ENCODE measurements at places on chromosomes 11 and 22.
A peak's percentile ranks its signal among the peaks of the same experiment; 100 is the strongest.

- DNase-seq = no peak
Measured at GRCh38 chr11:111310723-111311122, 12.4 kb downstream of the POU2AF3 start.

- DNase-seq = no peak
Measured at GRCh38 chr11:19689281-19690000, 23.2 kb upstream of the NAV2 start.

- no peak for DNase-seq
Measured at GRCh38 chr11:112844517-112844916, 116.7 kb upstream of the NCAM1 start.

- DNase-seq = no peak
Measured at GRCh38 chr11:110513259-110513801, 83.6 kb downstream of the FDX1 start.

GRCh38 chr11:78641541-78641940 lies 66.9 kb upstream of the NARS2 start:
- no peak for DNase-seq

GRCh38 chr22:27726686-27727449 lies 74.7 kb downstream of the MN1 start:
- DNase-seq = no peak

- peak; percentile 18 for DNase-seq
Measured at GRCh38 chr11:57476047-57476756, 15.9 kb downstream of the RTN4RL2 start.

- no peak for DNase-seq
Measured at GRCh38 chr11:38547462-38547861, 1949.4 kb upstream of the RAG2 start.

GRCh38 chr11:34546511-34547209 lies 33.1 kb upstream of the ELF5 start:
- no peak for DNase-seq

DNA sequence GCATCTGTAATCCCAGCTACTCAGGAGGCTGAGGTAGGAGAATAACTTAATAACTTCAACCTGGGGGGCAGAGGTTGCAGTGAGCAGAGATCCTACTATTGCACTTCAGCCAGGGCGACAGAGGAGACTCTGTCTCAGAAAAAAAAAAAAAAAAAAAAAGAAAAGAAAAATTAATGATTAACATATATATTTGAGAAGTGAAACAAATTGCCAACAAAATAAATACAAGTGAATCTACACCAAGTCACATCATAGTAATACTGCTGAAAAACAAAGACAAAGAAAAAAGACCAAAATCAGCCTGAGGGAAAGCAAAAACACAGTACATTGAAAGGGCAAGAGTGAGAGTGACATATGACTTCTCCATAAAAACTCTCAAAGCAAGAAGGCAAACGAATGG lies 123.7 kb downstream of the CASP12 start:
- no peak for DNase-seq

- DNase-seq = no peak
Measured at GRCh38 chr22:28250036-28250695, 331.1 kb upstream of the PITPNB start.

GRCh38 chr11:5486003-5486402 lies 2.5 kb upstream of the OR52D1 start:
- DNase-seq = no peak

DNA sequence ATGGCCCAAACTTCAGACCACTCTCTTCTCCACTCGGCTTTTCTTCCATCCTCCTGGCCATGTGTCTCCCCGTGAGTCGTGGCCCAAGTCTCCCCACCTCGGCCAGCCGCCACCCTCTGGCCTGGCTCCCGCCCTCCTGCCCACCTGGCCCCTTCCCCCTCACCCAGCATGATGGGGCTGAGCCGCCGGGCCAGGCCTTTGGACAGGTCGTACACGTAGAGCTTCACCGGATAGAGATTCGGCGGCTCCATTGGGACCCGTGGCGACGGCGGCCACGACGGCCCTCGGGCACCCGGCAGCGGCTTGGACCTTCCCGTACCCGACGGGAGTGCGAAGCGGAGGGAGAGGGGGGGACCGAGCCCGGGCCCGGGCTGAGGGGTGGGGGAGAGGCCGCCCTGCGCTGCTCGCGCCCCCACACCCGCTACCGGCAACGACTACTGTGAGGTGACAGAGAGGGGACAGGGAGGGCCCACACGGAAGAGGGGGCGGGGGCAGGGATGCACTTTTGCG lies at the start of gene DESI1:
Gene DESI1, minus strand, starts transcription at position 455 of the 510 bp plus-strand sequence. Its CDS starts 204 bp downstream, at position 251.
- peak; percentile 55 for DNase-seq
